CD4-positive, alpha-beta T cell treated with Interleukin-17A for 1 hour (primary cell): ENCODE measurements at places on chromosomes 12 and 14.

- DNase-seq = no peak
Observed at GRCh38 chr12:113191227-113191626, 5.7 kb downstream of the RITA1 start.

DNA sequence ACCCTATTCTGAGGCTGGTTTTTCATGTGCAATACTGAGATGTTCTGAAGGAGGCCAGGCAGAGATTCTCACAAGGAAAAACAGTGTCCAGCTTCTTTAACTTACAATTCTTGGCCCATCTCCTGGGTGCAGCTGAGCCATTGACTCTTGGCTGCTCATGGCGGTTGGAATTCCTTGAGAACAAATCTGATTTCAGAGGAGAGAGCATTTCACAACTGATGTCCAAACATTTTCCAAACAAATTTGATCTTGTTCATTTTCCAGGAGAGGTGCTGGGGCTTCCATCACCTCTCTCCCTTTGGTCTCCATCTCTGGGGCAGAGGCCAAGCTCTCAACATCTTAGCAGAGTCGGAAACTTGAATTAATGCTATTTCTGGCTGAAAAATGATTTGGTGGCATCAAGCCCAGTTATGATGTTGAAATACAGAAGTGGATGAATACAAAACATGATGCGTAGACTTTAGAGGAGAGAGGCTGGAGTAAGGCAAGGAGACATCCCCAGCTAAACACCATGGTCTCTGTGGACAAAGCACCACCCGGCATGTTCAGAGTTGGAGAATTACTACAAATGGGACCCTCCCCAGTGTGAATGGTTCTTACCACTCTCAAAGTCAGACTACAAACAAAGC lies 593.0 kb downstream of the VRK1 start:
- DNase-seq = no peak

GRCh38 chr12:15268927-15269552 lies 47.8 kb upstream of the RERG start:
- peak; percentile 61 for DNase-seq

DNA sequence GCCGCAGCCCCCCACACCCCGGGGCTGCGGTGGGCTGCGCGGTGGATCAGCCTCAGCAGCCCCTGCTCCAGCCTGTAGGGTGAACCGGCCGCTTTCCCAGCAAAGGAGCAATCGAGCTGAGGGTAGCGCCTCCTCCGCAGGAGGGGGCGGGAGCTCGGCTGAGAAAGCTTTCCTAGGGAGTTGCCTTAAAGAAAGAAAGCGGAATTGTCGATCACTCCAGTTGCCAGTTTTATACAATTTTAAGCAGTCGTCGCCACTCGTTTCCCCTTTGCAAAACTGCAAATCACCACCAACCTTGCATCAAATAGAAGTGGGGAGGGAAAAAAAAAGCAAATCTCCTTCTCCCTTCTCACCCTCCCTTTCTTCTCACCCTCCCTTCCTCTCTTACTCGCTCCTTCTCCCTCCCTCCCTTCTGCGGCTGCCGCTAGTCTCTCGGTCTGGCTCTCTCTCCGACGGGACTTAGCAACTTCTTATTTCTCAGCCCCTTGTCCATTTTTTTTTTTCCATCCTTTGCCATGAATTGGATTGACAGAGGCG lies at the start of gene PDE3A:
Gene PDE3A (plus strand): TSS at position 424 of the 537 bp plus-strand sequence. CDS start 748 bp downstream, outside the sequence.
- no peak for DNase-seq

GRCh38 chr12:54352891-54353874 lies 11.1 kb downstream of the GPR84 start:
- DNase-seq = no peak

DNA sequence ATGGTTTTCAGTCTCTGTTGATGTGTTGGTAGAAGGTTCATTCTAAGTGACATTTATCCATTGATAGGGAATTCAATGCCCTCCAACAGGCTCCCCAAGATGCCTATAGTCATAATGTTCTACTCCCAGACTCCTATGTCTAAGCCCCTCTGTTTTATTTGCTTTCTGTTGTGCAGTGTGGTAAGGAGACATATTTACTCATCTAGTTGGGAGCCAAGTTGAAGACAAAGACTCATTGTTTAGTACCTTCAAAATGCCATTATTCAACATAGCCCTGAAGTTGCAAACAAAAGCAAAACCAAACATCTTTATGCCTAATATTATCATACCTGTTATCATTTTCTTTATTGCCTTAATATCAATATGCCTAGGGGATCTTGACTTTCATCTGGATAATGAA lies 302.1 kb downstream of the RMST start:
- DNase-seq = no peak

DNA sequence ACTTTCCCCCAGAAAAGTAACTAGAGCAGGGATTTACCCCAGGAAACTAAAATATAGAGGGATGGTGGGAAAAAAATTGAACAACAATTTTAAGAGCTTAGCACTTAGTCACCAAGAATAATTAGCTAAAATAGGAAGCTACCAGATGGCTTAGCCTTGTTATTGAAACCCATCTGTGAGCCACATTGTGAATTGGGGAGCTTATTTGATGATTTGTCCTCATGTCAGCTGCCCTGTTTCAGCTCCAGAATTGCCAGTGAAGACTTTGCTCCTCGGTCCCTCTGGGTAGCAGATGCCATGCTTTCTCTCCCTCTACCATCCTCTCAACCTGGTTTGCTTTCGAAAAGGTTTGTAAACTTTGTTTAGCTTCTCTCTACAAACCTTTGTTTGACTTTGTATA lies 67.7 kb upstream of the PTHLH start:
- DNase-seq = no peak
